ENCODE measurements at places on chromosomes 3 and 15. TPM values are rescaled to one million over a fixed set of nuclear protein-coding genes. Genes with fewer than 3 reads are reported as not detected.

The CLPX gene
- total RNA-seq: 63.5 TPM

The SLCO3A1 gene
- 3.4 TPM for total RNA-seq

The GATA2 gene
- total RNA-seq: 12.7 TPM

DNA sequence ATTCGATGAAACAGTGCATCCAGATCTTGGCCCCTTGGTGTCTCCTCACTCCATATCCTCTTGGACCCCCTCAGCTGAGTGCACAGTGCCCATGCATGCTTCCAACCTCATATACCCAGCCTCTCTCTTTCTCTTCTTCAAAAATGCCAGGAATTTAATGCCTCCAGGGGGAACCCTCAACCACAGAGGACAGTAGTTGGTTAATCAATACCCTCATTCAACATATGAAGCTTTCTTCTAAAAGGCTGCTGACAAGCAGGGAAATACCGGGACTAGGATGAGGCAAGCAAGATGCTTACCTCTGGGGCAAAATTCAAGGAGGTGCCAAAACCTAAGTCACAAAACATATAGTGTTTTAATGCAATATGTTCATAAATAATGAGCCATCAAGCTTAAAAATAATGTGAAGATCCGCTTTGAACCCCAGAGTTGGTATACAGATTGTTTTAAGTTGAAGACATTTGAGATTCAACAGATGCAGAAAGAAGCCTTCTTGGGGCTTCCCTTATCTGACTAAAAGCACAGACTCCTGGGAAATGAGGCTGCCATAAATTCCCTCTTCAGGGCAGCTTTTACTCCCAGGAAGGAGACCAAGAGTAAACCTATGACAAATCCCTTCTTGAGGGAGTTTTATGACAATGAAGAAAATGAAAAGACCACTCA, 48.2 kb upstream of the FHIT start:
- DNase-seq: no peak
- no peak overlapping the region for H3K4me3 ChIP-seq
- no peaks in the 10 kb centered on the region for H3K4me1 ChIP-seq
- no peak overlapping the region for H3K27ac ChIP-seq
- H3K36me3 ChIP-seq: no peaks in the 10 kb centered on the region
- no peaks in the 10 kb centered on the region for H3K27me3 ChIP-seq

DNA sequence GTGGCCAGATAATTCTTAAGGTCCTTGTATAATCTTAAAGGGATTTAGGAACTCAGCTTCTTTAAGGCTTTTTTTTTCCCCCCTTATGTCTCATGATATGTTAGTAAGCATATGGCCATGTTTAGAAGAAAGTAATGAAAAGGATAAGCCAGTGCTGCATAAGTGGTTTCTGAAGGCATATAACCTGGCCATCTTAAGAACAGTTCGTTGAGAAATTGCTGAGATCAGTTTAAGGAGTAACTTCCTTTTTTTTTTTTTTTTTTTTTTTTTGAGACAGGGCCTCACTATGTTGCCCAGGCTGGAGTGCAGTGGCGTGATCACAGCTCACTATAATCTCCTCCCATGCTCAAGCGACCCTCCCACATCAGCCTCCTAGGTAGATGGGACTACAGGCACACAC, 51.7 kb downstream of the UBE2E2 start:
- no peak for DNase-seq
- H3K4me1 ChIP-seq: peaks cover 25% of the 10 kb centered on the region
- no peaks in the 10 kb centered on the region for H3K27me3 ChIP-seq
- H3K4me3 ChIP-seq: no peak overlapping the region

The ISLR gene
- 23.3 TPM for total RNA-seq

DNA sequence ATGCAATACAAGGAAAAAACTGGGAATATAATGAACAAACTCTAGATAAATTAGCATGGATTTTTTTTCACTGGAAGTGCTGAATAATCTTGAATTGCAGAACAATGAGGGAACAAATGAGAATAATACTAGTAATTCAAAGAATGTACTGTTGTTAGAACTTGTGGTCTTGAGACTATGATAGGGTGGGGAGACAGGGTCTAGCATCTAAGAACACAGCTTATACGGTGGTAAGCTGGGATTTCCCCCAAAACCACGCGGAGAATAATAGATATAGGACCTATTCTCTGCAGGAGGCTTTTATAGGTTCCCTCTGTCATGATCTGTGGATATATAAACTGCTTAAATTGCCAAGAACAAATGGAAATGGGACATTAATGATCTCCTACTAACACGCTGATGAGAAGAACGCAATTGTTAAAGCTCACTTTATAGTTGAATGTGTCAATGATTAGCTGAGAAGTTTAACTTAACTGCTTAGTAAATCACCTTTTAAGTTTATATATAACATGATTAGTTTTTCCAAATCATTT, 692.3 kb downstream of the ZPLD1 start:
- no peaks in the 10 kb centered on the region for H3K27me3 ChIP-seq
- DNase-seq: no peak
- H3K27ac ChIP-seq: no peak overlapping the region
- H3K4me1 ChIP-seq: no peaks in the 10 kb centered on the region

DNA sequence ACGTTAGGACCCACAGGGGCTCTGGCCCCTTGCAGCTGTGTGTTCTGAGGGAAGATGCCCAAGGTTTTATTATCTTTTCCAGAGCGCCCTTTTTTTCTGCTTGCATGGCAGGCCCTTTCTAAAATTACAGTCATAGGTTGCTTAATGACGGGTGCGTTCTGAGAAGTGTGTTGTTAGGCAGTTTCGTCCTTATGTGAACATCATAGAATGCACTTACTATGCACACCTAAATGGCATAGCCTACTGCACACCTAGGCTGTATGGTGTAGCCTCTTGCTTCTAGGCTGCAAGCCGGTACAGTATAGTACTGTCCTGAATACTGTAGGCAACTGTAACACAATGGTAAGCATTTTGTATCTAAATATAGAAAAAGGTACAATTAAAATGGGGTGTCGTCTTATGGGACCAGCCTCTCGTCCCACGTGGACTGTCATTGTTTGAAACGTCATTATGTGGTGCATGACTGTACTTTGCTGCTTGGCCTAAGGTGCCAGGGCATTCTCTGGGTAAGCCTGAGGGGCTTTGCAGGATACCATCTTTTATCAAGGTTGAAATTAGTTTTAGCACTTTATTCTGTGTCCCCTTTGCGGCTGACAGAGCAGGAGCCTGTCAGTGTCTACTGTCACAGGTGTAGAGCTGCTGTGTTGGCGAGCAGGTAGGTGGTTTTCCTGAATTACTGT, 10.9 kb downstream of the KLF13 start:
- no peaks in the 10 kb centered on the region for H3K36me3 ChIP-seq
- no peak overlapping the region for H3K4me3 ChIP-seq
- no peak for DNase-seq
- peaks cover 92% of the 10 kb centered on the region for H3K4me1 ChIP-seq
- H3K27me3 ChIP-seq: no peaks in the 10 kb centered on the region

GRCh38 chr3:189974359-189974758, 146.3 kb downstream of the P3H2 start:
- no peak overlapping the region for H3K4me3 ChIP-seq
- no peak for DNase-seq
- no peak overlapping the region for H3K27ac ChIP-seq
- H3K36me3 ChIP-seq: no peaks in the 10 kb centered on the region
- no peaks in the 10 kb centered on the region for H3K4me1 ChIP-seq

DNA sequence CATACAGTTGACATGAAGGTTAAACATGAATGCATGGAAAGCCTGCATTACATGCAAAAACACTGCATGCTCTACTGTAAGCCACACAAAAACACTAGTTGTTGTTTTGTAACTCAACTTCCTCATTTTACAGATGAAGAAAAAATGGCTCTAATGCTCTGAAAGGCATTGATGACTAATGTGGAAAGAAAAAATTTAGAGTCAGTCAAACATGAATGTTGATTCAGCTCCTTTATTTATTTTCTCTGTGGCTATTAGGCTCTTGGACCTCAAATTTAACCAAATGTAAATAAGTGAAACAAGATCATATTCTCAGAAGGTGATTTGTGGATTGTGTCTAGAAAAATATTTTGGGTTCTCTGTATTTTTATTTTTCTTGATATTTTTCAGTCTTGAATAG, 336.7 kb upstream of the ZNF717 start:
- no peaks in the 10 kb centered on the region for H3K36me3 ChIP-seq
- H3K27me3 ChIP-seq: no peaks in the 10 kb centered on the region
- H3K4me3 ChIP-seq: no peak overlapping the region
- no peaks in the 10 kb centered on the region for H3K4me1 ChIP-seq

DNA sequence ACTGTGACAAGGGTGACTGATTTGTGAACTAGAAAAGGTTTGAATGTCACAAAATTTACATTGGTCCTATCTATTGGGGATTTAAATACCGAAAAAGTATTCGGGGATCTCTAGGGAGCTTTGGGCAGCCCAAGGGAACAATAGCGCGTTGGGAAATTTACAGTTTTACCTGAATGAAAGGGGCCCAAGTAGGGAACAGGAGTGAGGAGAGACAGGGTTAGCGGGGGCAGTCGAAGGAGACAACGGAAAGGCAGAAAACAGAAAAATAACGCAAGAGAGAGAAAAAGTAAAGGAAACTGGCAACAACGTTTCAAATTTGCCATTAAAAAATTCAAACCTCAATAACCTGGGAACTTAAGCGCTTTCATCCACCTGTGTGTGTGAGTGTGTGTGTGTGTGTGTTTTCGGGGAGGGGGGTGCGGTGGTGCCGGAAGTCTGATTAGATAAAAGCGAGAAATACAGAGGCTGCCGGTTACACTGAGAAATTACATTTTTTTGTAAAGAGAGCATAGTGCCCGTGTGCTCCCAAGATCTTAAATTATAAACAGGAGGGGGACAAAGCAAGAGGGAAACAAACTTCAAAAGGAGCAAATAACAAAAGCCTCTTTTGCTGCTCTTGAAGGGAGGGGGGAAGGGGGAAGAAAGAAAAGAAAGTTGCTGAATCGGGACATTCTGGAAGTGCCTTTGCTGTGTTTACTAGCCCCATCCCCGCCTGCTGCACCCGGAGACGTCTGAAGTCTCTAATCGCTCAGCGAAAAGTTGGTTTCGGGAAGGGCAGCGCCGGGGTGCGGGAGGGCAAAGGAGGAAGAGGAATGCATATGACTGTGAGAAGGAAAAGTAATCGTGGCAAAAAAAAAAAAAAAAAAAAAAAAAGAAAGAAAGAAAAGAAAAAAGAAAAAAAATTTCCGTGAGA, 721 bp upstream of the ZIC1 start:
- H3K27ac ChIP-seq: peak overlapping the region; percentile 45
- peaks cover 8% of the 10 kb centered on the region for H3K4me1 ChIP-seq
- peak overlapping the region; percentile 68 for H3K4me3 ChIP-seq
- DNase-seq: no peak

GRCh38 chr15:27706300-27706699, 392.8 kb downstream of the OCA2 start:
- no peak overlapping the region for H3K4me3 ChIP-seq
- H3K36me3 ChIP-seq: no peaks in the 10 kb centered on the region
- DNase-seq: no peak
- H3K4me1 ChIP-seq: no peaks in the 10 kb centered on the region
- H3K27me3 ChIP-seq: no peaks in the 10 kb centered on the region
- H3K27ac ChIP-seq: no peak overlapping the region
